Stimulated activated CD4-positive, alpha-beta T cell treated with anti-CD3 and anti-CD28 coated beads, Interleukin-1b, Interleukin-23, amount 100 ng/mL, for 1 hour (primary cell): ENCODE measurements at places on chromosomes 3 and 15.

GRCh38 chr3:65831733-65832425 is 206.8 kb downstream of the MAGI1 start:
- DNase-seq = no peak

- DNase-seq = no peak
These were observed 559.6 kb upstream of the MDFIC2 start for GRCh38 chr3:70871909-70872656.

- no peak for DNase-seq
These were observed 1.1 kb downstream of the BAHD1 start for GRCh38 chr15:40441565-40442531.

GRCh38 chr3:148772835-148773234 is 54.8 kb upstream of the CPB1 start:
- no peak for DNase-seq

GRCh38 chr3:46845860-46846623 is 17.2 kb downstream of the MYL3 start:
- peak; percentile 61 for DNase-seq

DNA sequence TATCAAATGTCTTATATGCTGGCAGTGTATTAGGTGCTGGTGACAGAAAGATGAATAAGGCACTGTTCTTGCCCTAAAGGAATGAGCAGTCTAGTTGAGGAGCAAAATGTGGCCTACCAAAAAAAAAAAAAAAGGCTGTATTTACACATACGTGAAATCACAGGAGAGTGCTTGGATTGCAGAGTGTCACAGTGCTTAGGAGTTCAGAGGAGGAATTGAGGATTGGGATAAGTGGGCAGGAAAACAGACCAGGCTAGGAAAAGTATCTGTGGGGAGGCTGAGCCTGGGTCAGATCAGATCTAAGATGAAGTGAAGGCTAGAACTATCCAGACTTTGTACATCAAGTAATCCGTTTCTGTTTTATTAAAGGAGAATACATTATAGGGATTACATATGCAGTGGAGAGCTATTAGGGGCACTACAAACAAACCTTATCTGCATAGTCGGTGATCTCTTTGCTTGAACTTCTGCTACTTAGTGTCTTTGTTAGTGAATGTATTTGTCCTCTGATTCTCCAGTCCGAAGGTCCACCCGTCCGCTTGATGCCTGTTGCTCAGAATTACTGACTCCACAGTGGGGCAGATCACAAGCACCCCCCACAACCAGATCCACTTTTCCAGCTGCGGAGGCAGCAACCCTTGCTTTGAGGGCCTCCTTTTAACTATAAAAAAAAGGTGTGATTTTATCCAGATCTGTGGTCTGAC is 80.0 kb downstream of the FNDC3B start:
- no peak for DNase-seq

DNA sequence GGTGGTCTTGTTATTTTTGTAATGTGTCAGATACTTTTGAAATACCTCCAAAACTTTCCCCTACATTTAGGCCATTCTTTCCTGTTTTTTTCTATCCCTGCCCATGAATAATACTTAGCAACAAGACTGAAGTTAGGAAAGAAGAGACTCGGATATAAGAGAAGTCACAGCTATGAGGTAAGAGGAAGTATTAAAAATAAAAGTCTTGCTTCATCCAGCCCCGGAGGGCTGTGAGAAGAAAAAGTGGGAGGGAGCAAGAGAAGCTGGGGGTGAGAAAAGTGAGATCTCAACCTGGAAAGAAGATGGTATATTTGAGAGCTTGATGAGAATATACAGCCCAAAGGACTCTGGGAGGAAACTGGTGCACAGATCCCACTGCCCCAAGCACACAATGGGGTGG is 213.5 kb upstream of the CDIN1 start:
- no peak for DNase-seq

- DNase-seq = no peak
These were observed 187.9 kb downstream of the CNTN3 start for GRCh38 chr3:74426571-74426970.
